LHCN-M2 (cell line): ENCODE measurements at places on chromosomes 7 and 10. TPM values are rescaled to one million over a fixed set of nuclear protein-coding genes. Genes with fewer than 3 reads are reported as not detected.
A peak's percentile ranks its signal among the peaks of the same experiment; 100 is the strongest.

DNA sequence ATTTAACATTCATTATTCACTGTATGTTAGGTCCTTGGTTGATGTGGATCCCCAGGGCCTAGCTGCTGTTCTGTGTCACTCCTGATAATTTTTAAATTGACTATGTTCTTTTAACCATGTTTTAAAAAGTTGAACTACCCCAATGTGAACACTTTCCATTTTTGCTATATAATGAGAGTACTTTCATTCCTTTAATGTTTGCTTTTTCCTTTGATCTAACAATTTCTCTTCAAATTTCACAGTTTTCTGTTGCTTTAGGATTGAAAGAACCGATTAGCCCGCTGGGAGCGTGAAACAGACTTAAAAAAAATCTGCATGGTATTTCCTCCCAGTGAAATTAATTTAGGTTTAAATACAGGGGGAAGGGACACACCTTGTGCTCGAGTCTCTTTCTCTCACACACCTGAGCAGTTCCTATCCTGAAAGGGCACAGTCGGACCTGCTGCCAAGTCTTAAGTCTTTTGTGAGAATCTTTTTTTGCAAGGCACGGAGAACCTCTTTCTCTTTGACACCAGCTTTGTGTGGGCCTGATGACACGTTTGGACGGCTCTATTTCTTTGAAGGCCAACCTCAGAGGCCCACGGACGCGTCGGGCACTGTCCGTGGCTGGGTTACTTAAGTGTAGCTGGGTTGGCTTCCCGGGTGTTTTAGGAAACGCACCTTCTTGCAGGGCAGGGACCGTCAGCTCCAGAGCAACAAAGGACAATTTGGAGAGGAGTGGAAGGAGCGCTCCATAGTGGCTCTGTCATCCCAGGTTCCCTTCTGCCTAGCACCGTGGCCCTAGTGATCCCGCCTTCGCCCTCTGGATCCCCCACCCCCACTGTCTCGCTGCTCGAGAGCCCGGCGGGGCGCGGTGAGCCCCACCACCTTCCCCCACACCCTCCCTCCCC, 1.0 kb upstream of the CHN2 start:
- no peak for DNase-seq

- DNase-seq, result no peak
These were observed 271.2 kb downstream of the ADRA2A start for GRCh38 chr10:111348076-111348475.

- DNase-seq, result peak; percentile 5
These were observed 8.4 kb upstream of the LGI1 start for GRCh38 chr10:93749218-93749799.

- peak; percentile 53 for DNase-seq
These were observed 15.3 kb downstream of the SFRP4 start for GRCh38 chr7:37901236-37901827.

The SLC13A4 gene
- 0.06 TPM in 1 of 2 replicates, not detected in the other for total RNA-seq

DNA sequence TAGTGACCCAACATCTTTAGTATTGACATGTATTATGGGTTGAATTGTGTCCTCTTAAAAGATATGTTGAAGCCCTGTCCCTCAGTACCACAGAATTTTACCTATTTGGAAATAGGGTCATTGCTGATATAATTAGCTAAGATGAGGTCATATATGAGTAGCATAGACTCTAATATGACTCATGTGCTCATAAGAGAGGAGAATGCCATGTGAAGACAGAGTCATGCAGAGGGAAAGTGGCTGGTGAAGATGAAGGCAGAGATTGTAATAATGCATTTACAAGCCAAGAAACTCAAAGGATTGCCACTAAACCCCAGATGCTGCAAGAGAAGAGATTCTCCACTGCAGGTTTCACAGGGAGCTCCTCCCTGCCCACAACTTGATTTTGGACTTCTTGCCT, 496.4 kb downstream of the KIF20B start:
- no peak for DNase-seq

- DNase-seq, result peak; percentile 56
These were observed 177.3 kb upstream of the PHYHIPL start for GRCh38 chr10:58998924-58999713.

DNA sequence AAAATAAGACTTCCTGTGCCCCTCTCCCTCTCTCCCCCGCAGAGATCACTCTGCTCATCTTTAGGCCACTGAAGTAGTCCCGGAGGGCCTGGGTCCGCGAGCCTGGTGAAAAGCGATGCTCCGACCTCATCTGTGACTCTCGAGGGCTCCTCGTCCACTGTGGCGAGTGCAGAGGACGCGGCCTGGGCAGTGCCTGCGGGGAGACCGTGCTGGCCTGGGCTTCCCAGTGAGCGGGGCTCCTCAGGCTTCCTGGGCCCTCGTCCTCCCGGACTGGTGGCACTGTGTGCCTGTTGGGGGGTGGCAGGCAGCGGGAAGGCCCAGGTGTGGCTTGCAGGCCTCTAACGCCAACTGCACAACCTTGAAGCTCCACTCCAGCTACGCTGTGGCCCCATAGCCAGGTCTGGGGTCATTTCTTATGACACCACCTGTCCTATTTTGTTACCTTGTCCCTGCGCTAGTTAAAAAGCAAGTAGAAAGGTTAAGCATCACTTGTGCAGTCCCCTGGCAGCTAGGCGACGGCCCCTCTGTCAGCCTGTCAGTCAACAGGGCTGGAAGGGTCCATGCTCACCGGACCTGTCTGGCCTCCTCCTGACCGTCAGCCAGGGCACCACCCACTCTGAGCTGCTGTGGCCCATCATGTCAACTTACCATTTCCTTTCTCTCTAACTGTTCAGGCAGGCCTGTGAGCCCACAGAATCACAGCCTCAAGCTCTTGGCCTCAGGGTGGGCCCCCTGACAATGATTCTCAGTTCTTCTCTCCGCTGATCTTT, 20.5 kb downstream of the MNX1 start:
- no peak for DNase-seq

The HIBADH gene
- 91.4 and 99.7 TPM in 2 replicates for total RNA-seq

DNA sequence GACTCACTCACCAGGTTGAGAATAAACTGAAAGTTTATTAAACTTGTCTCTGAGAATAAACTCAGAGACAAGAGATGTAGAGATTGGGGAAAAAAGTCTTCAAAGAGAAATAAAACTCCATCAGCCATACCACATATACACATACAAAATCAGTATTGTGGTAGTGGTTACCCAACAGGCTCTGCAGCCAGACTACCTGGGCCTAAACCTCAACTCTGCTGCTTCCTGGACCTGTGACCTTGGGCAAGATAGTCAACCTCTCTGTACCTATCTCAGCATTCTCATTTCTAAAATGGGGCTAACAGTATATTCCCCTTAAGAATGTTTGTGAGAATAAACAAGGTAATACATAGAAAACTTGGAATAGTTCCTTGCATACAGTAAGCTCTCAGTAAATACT, 15.3 kb downstream of the TPK1 start:
- no peak for DNase-seq

The OSBPL3 gene
- 41.2 and 48.7 TPM in 2 replicates for total RNA-seq

The PNLIP gene
- total RNA-seq, result 0.13 and 0.34 TPM in 2 replicates

- peak; percentile 49 for DNase-seq
These were observed 103.0 kb downstream of the DOCK4 start for GRCh38 chr7:112103246-112103645.

The SEMA3C gene
- total RNA-seq, result 104 and 136 TPM in 2 replicates

GRCh38 chr10:71087622-71088021, 124.7 kb upstream of the UNC5B start:
- no peak for DNase-seq

The OPN1SW gene
- 1.7 and 2.1 TPM in 2 replicates for total RNA-seq

The MGMT gene
- total RNA-seq, result 29.5 and 33.2 TPM in 2 replicates

DNA sequence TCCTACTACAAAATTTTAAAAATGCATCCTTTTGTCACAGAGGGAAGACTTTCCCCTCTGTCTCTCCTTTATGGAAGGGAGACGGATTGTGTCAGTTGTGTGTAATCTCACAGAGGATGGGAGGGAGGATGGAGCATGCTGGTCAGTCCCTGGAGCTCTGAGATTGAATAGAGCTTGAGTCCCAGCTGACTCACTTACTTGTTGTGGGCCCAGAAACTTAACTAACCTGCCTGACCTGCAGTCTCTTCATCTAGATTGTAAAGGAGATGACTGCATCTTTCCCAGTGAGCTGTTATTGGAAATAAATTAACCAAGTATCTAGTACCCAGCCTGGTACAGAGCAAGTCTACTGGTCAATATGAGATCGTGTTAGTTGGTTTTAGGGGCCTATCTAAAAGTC, 77.9 kb upstream of the ADO start:
- no peak for DNase-seq

The CPED1 gene
- 71.4 and 75.8 TPM in 2 replicates for total RNA-seq

DNA sequence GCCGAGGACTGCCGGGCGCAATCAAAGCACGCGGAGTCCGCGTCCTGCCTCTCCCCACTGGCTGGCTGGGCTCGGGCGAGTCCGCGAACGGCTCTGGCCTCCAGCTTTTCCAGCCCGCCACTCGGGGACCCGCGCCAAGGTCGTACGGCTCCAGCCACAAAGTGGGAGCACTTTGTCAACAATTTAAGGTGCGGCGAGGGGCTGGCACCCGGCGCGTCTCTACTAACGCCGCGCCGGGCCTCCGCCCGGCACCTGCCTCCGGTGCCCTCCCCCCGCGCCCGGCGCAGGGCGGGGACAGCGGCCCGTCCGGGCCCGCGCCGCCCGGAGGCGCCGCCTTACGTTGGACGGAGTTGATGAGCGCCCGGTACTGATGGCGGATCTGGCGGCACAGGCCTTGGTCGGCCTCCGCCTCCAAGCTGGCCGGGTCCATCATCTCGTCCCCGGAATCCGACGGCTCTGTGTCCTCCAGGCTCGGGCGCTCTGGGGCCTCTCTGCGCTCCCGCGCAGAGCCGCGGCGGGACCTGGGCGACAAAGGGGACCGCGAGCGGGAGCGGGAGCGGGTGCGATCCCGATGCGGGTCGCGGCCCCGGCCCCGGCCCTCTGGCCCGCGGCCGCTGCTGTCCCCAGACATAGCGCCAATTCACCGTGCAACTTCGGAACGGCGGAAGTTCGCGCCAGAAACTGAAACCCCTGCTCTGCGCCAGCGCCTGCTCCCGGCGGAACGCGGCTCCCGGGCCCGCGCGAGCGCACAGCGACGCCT, at the start of gene NSMCE4A:
TSS of gene NSMCE4A (minus strand) at position 683 of the 760 bp plus-strand sequence. CDS start at position 631, 52 bp downstream.
- peak; percentile 65 for DNase-seq

The CCL26 gene
- total RNA-seq, result 3.9 TPM in 1 of 2 replicates, not detected in the other

GRCh38 chr7:157876469-157877285, 539.9 kb downstream of the DNAJB6 start:
- DNase-seq, result no peak

The FKBP9 gene
- total RNA-seq, result 289 and 303 TPM in 2 replicates

The LRRC18 gene
- not detected in 2 replicates for total RNA-seq

The ASB4 gene
- under 0.01 and 0.06 TPM in 2 replicates for total RNA-seq

The SHH gene
- not detected in 2 replicates for total RNA-seq

DNA sequence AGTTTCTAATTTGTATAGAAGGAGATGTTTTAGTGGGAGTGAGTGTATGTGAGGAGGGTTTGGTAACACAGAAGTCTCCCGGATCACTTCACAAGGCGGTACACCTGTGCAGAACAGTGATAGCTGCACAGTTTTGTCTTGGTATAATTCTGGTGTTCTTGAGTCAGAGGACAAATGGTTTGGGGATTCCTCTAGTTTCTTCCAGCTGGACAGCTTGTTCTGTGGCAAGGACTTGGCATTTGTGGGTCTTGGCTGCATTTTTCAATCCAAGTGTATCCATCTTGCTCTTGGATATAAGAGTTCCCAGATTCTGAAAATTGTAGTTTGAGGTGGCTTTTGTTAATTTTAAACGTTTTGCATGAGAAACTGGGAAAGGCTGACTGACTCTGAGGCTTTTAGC, 135.7 kb downstream of the AHR start:
- DNase-seq, result peak; percentile 29

The ITGA8 gene
- total RNA-seq, result not detected in 2 replicates

DNA sequence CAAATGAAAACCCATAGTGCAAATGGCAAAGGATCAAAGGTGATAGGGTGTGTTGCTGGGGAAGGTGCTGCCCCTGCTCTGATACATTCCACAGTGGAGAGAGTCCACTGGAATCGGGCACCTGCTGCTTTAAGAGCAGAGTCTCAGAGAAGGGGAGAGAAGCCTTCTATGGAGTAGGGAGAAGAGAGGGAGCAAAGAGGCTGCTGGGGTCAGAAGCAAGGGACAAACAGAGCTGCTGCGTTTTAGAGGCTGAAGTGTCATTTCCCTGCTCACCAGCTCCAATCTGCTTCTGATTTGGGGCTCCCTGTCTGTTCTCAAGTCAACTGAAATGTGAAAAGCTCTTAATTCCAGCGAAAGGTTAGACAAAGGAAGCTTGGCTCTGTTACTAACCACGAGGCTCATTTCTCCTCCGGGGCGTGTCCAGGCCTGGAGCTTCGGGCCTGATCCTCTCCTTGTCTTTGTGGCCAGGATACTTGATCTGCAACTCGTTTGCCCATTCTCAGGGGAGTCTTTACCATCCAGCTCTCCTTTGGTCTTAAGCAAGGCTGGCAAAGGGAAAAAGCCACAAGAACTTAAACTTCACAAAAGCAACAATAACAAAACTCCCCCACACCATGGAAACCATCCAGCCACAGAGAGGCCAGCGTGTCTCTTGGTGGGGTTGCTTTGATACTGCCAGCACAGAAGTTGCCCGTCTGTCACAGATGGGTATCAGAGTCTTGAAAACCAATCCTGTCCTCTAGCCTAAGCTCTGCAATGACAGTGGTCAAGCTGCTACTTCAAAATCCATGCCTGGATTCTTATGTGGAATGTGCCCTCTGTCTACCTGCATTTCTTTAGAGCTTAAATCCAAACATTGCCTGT, 692.6 kb downstream of the SUGCT start:
- peak; percentile 99 for DNase-seq

DNA sequence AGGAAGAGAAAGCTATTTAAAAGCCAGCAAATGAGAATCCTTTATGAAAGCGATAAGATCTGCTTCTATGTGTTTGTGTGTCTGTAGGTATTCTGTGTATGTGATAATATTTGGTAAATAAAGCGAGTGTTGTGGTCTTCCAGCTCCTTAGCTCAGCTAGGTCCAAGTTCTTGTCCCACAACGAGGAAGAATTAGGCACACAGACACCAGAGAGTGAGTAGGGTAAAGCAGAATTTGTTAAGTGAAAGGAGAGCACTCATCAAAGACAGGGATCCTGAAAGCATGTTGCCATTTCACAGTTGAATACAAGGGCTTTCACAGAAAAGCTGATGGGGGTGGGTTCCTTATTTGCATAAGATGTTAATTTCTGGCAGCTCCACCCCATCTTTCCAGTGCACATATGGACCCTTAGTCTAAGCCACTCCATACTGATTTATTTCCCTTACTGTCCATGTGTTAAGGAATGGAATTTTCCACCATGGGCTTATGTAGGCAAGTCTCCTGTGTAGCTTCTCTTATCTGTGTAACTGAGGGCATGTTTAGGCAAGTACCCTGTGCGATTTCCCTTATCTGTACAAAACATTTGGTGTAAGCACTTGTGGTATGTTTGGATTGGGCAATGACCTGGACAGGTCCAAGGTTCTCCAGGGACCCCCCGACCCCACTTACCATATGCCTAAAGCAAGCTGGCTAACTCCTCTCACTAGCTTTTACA, 165.9 kb upstream of the VIPR2 start:
- DNase-seq, result no peak

The TEX36 gene
- not detected in 2 replicates for total RNA-seq

The OR2A25 gene
- total RNA-seq, result not detected in 2 replicates
